Activated CD4-positive, alpha-beta T cell treated with anti-CD3 and anti-CD28 coated beads, Interleukin-2, amount 10 ng/mL, durations not matched to agents 7 days and 5 days (primary cell): ENCODE measurements at places on chromosomes 6 and 20. TPM values are rescaled to one million over a fixed set of nuclear protein-coding genes. Genes with fewer than 3 reads are reported as not detected.

DNA sequence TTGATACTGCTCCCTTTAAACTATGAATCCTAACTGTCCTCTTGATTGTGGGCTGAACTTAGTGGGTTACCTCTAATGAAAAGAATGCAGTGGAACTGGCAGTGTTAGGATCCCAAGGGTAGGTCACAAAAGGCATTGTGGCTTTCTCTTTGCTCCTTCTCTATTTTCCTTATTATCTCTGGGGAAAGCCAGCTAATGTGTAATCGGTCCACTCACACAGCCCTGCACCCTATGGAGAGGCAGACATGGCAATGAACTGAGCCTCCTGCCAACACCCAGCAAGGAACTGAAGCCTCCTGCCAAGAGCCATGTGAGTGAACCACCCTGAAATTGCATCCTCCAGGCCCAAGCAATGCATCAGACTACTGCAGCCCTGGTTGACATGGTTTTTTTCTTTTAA, 24.6 kb upstream of the ZNF133 start:
- DNase-seq = no peak

SLA2 gene
- total RNA-seq = 87.3 TPM

QKI gene
- total RNA-seq = 74.7 TPM

DNA sequence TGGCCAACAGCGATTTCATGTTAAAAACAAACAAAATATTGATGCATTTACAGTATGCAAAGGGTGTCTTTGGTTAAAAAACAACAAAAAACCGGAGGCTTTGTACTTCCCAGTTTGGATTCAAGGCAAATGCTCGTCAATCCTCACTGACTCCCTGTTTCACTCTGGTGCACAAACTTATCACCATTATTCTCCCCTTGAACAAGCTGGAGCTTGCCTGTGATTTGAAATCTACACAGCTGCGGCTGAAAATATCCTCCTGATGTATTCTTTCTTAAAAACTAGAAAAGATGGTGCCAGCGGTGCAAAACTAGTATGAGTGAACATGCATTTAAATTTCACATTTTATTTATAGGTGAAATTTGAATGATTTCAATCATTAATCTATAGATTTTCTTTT, 3.3 kb downstream of the PERP start:
- DNase-seq = no peak

KPNA5 gene
- total RNA-seq = 10.1 TPM

DNA sequence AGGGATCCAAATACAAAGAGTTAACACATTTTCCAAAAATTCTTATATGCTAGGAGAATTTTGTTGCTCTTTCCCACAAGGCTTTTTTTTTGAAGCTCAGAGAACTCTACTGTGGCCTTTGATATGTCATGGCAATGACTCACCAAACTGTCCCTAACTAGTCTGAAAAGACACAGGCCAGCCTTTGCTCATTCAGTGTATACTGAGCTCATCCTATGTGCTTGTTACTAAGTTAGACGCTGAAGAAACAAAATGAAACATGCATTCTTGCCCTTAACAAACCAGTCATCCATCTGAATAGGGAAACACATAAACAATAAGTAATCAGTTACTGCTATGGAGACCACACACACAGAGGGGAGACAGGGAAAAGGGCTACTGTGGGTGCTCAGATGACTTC, 291.8 kb downstream of the FOXC1 start:
- no peak for DNase-seq
